Stimulated activated CD4-positive, alpha-beta T cell treated with anti-CD3 and anti-CD28 coated beads, TNF-alpha, amount 100 ng/mL, for 24 hours (primary cell): ENCODE measurements at places on chromosomes 11 and 22.

DNA sequence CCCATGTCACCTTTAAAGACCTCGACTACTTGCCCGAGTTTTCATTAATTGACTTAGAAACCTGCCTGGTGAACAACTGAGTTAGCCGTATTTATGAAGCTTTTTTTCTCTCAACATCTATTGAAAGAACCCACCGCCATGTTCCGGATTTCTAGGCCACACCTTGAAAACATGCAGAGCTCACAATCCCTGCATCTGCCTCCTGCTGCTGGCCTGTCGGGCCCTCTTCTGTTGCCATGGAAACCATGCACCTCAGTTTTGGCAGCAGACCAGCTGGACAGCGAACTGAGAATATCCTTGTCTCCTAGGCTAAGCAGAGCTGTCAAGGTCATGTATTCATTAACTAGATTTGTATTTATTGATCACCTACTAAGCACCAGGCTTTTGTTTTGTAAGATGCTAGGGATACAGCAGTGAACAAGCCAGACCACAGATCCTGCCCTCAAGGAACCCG, 4.3 kb upstream of the PATZ1 start:
- no peak for DNase-seq

DNA sequence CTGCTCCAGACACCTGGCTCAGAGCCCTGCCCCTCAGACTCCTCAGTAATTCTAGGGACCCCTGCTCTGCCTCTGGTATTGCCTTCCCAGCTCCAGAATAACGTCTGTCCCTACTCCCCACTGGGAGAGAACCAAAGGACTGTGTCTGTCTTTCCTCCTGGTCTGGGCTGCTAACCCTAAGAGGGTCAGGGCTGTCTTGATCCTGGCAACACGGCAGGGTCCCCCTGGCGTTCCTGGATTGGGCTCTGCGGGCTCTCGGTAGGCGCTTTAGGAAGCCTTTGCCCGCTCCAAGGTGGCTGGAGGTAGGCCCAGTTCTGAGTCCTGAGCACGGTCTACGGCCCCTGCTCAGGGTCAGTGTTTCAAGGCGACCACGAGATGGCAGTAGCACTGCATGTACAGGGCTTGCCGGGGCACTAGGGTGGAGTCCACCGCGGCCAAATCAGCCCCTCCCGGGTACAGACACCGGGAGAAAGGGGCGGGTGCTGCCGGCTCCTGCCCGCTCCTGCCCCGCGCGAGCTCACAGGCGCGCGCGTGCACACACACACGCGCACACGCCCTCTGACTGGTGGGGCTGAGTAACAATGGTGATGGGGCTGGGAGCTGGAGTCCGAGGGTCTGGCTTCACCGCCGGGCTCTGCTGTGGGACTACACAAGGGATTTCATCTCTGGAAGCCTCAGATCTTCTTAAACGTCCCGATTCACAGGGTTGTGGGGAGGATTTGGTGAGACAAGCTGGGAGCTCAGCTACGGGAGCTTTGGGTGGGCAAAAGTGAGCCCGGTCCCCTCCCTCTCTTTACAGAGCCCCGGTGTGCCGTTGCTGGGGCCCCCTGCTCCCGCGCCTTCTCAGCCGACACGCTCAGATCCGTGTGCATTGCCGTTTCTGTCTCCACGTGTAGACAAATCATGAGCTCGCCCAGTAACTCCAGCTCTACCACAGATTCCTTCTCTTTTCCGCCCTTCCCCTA, 30.1 kb upstream of the HMOX1 start:
- peak; percentile 78 for DNase-seq

DNA sequence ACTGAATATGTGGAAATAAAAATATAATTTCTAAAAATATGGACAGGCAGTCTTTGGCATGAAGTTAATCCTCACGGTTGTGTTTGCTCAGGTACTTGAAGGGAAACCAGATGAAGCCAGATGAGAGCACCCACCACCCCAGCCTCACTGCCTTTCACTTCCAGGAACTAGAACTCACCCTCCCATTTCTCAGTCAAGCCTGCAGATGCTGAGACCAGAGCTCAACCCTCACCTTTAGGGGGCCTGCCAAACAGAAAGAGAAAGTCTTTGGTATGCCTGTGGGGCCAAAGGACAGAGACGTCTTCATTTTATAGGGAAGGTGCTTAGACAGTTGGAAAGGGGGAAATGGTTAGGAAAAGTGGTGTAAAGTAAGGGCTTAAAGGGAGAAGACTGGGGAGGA, 252.8 kb upstream of the PLET1 start:
- DNase-seq: no peak

DNA sequence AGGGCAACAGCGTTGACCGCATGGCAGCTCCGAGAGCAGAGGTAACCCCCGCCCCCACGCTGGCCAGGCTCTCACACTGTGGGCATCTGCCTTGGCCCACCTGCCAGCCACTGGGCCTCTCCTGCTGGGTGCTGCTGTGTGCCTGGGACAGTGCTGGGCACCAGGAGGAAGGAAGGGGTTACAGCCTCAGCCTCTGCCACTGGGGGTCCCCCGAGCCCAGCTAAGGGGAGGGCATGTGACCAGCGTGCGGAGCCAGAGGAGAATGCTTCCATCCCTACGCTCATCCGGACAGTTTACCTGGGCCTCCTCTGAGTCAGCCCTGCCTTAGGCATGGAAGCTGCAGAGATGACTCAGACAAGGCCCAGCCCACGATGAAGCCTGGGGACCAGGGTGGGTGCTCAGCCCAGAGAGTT, 10.9 kb downstream of the NCF4 start:
- DNase-seq: no peak
